ENCODE measurements at places on chromosomes 4 and X.

DNA sequence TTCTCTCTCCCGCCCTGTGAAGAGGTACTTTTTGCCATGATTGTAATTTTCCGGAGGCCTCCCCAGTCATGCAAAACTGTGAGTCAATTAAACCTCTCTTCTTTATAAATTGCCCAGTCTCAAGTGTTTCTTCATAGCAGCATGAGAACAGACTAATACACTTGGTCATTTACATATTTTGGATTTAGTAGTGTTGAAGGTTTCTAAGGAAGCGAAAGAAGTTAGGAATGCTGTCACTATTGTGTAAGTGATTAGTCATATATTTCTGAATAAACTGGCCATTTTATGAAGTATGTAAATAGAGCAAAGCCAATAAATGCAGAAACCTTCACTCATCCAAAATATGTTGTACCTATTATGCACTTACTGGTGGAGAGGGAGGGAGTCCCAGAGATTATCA, 34.4 kb upstream of the GK2 start:
- no peak for DNase-seq

GRCh38 chr4:119206178-119206577, 6.3 kb upstream of the USP53 start:
- DNase-seq: no peak

DNA sequence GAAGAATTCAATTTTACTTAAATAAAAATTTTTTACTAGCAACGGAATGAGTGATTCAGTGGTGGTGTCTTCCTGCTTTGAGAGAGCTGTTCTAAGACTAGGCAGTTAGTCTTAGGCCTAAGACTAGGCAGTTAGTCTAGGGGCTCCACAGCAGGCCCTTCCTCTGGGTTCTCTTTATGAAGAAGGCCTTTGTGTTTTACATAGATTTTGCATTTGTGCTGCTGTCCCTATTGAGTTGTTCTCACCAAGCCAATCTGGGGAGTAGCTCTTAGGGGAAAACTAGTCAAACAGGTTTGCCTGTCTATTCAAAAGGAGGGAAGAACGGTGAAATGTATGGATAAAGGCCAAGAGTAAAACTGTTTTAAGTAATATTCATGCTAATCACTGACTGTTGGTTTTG, 7.6 kb downstream of the UGT8 start:
- no peak for DNase-seq

- no peak for DNase-seq
Observed at GRCh38 chr4:92182006-92182735, 121.6 kb upstream of the GRID2 start.

DNA sequence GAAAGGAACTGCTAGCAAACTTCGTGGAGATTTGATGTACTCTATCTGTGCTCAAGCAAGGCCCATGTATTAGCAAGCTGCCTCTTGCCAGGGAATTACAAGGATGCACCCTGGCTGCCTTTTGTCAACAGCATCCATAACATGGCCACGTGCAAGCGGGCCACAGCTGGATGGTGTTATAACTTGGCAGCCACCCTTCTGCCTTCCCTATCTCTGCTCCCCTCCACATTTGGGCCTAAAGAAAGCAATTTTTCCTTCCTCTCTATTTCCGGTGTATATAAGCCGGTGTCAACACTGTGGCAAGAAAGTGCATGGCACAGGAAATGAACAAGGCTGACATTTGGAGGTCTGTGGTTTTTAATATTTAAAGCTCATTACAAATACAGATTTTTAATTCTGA, 94.8 kb downstream of the CLNK start:
- no peak for DNase-seq

DNA sequence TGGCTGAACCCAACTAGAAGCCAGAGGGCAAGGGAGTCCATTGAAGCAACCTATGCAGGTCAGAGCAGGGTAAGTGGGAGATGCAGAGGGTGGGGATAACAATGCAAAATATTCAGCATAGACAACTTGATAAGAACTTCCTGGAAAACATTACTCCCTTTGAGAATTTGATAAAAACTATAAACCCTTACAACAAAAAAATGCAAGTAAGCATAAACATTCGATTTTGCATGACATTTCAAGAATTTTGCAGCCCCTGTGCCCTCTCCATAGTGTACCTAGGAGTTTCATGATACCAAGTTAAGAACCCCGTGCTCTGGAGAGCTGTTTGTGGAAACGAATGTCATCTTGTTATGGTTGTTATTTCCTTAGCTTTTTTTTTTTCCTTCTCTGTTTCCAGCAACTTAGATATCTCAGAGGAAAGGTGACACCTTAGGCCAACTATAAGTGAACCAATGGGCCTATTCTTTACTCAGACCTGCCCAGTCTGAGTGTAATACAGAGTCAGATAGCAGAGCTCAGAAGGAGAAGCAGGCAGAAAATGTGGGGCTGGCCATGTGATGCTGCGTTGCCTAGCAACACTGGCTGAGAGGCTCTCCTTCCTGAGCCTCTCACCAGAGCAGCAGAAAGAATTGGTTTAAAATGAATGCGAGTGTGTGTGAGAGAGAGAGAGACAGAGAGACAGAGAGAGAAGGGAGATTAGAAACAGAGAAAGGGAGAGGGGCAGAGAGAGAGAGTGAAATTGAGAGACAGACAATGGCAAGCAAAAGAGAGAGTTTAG, 36.7 kb upstream of the GABRQ start:
- DNase-seq: no peak
